Stimulated activated CD8-positive, alpha-beta memory T cell treated with anti-CD3 and anti-CD28 coated beads, Interleukin-4, amount 100 ng/mL, for 4 hours (primary cell): ENCODE measurements at places on chromosomes 6 and 20.

- DNase-seq: no peak
These were observed 42.2 kb downstream of the SUN5 start for GRCh38 chr20:32962053-32962452.

DNA sequence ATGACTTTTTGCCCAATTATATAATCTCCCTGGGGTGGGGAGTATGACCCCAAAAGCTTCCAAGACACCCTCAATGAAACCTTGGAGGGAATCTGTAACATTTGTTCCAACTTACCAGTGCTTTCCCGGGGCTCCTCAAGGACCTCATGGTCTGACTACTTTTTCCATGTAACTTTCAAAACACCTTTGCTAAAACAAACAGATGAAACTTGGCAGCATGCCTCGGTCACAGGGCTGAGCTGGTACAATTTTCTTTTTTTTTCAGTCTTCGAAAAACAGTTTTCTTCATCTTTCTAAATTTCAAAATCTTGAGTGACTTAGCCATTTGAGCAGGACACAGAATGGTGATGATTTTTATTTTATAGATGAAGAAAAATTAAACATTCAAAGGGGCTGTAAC, 241.2 kb downstream of the BMP7 start:
- no peak for DNase-seq

DNA sequence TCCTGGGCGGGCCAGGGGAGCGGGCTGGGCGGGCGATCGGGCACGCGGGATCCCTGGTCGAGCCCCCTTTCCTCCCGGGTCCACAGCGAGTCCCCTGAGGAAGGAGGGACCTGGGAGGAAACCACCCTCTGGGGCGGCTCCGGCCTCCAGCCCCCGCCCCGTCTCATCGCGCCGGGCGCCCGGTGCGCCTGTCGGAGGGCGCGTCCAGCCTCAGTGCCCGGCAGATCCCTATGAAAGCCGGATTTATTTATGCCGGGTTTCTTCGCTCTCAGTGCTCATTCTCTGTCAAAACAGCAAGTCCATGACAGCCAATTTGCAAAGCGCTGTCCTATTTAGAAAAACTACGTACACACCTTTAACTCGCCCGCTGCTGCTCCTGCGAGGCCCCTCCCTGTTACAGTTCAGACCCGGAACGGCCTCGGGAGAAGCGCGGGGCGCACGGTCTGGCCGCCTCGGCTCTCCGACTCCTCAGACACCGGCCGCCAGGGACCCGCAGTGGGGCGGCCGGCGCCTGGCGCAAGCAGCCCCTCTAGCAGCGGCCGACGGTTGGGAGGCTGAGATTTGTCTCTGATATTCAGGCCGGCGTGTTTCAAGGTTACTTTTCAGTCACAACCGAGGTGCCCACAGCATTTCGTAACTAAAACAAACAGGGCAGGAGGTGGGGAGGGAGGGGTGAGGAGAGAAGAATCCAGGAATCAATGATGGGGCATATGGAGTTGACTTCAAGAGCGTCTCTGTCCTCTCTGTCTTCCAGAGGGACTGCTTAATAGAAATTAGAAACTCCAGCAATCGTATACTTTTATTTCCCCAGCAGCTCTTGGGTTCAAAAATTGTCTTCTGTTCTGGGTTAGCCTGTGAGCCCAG, 782 bp upstream of the FOXA2 start:
- no peak for DNase-seq

DNA sequence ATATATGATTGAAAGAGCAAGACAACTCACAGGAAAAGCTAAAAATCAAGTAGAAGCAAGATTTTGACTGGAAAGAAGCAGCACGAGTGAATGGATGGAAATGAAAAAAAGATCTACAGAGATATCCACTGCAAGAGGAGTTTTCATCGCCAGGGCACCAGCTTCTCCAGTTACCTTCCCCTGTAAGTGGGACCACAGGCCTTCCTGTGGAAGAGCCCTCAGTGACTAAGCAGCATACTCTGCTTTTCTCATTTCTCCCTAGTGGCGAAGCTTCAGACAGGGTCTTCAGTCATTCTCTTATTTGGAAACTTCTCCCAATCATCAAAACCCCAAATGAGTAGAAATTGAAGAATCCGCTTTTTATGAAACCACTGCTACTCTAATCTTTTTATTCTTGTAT, 40.5 kb downstream of the ADGRB3 start:
- DNase-seq: no peak

- DNase-seq: no peak
These were observed 201.8 kb downstream of the ARID1B start for GRCh38 chr6:156978948-156979347.

GRCh38 chr20:51607170-51607569, 64.7 kb upstream of the NFATC2 start:
- DNase-seq: no peak

GRCh38 chr20:373171-373890, 7.2 kb upstream of the TRIB3 start:
- DNase-seq: no peak

DNA sequence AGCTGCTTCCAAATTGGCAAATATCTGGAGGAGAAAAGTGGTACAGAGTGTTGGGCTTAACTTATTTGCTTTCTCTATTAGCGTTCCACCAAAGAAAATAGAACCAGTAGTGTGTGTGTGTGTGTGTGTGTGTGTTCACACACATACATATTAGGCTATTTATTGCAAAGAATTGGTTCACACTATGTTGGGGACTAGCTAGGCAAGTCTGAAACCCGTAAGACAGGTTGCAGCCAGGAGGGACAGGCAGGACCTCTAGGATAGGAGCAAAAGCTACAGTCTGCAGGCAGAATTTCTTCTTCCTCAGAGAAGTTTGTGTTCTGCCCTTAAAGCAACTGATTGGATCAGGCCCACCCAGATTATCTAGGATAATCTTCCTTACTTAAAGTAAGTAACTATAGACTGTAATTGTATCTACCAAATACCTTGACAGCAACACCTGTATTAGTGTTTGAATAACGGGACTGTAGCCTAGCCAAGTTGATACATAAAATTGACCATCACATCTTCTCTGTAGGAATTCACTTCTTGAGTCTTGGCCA, 12.8 kb downstream of the KCTD20 start:
- DNase-seq: no peak

- DNase-seq: no peak
These were observed 44.5 kb downstream of the PROKR2 start for GRCh38 chr20:5272268-5272667.

DNA sequence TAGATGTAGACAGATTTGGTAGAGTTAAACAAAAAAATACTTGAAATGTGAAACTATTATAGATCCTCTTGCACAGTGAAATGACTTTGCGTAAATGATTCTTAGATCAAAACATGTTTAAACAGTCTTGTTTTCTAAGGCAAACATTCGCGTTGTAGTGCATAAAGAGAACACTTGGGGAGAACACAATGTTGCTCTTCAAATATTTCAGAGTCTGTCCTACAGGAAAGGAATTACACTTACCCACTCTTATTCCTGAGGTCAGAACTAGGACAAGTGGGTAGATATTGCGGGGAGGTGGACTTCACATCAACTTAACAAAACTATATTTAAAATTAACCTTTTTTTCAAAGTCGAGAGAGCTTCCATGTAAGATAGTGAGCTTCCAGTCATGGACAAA, 183.5 kb upstream of the PCSK2 start:
- DNase-seq: no peak

GRCh38 chr20:17661121-17661744, 20.8 kb downstream of the RRBP1 start:
- DNase-seq: no peak

GRCh38 chr20:38307371-38308046, 3.6 kb downstream of the BPI start:
- no peak for DNase-seq

GRCh38 chr6:34362909-34363680, 29.4 kb downstream of the NUDT3 start:
- DNase-seq: no peak
